ENCODE measurements at places on chromosomes 13 and 19. TPM values are rescaled to one million over a fixed set of nuclear protein-coding genes. Genes with fewer than 3 reads are reported as not detected.

SEMA6B gene
- total RNA-seq, result 53.6 TPM

DNA sequence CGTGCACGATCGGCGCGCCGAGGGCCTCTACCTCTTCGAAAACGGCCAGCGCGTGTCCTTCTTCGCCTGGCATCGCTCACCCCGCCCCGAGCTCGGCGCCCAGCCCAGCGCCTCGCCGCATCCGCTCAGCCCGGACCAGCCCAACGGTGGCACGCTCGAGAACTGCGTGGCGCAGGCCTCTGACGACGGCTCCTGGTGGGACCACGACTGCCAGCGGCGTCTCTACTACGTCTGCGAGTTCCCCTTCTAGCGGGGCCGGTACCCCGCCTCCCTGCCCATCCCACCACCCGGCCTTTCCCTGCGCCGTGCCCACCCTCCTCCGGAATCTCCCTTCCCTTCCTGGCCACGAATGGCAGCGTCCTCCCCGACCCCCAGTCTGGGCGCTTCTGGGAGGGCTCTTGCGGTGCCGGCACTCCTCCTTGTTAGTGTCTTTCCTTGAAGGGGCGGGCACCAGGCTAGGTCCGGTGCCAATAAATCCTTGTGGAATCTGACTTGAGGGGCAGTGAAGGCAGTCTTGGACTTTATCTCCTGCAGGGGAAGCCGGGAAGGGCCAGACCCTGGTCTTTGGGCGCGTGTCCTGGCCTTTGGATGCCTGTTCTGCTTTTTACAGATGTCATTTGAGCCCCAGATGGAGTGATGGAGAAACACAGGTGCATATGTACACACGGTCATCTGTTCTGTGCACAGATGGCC, 2.2 kb downstream of the CLEC11A start:
- H3K27ac ChIP-seq, result no peak overlapping the region
- peak overlapping the region; percentile 70 for H3K4me3 ChIP-seq
- H3K27me3 ChIP-seq, result no peaks in the 10 kb centered on the region
- peaks cover 35% of the 10 kb centered on the region for H3K4me1 ChIP-seq

DNA sequence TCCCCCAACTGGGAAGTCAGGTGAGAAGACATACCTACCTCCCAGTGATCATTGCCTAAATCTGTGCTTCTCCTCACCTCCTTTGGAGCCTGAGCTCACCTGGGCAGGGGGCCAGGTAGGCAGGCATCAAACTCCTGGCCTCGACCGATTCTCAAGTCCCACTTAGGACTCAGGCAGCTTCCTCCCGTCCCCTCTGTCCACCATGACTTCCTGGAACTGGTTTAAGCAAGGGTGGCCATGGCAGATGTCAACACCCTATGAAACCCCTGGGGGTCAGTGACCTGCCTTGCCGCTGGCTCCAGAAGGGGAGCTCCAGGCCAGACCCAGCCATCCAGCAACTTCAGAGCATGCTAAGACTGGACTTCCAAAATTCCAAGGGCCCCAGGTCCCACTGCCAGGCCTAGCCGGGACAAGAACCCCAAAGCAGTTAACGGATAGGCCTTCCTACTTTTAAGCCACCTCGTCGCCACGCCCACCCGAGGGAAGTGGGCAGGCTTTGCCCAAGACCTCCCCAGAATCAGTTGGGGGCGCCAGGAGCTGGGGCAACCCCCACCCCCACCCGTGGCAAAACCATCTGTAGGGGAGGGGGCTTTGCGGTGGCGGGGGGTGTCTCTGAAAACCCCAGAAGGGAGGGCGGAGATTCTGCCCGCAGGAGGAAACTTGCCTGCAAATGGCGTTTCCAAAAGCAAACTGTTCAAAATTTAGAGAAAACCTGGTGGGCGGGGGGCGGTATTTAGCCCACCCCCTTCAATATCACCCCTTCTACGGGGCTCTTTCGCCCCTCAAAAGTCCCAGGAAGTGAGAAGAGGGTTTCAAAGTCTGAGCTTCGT, 657 bp downstream of the PLIN3 start:
- H3K27me3 ChIP-seq, result no peaks in the 10 kb centered on the region
- peaks cover 9% of the 10 kb centered on the region for H3K4me1 ChIP-seq
- peak; percentile 70 for DNase-seq
- no peaks in the 10 kb centered on the region for H3K36me3 ChIP-seq
- peak overlapping the region; percentile 82 for H3K27ac ChIP-seq
- H3K4me3 ChIP-seq, result peak overlapping the region; percentile 27

GRCh38 chr19:13092606-13093235, 9.9 kb downstream of the LYL1 start:
- DNase-seq, result no peak
- H3K4me3 ChIP-seq, result no peak overlapping the region
- peaks cover 15% of the 10 kb centered on the region for H3K4me1 ChIP-seq
- peaks cover 8% of the 10 kb centered on the region for H3K27me3 ChIP-seq
- no peaks in the 10 kb centered on the region for H3K36me3 ChIP-seq

GRCh38 chr19:49786376-49786820, 19.6 kb downstream of the AP2A1 start:
- no peaks in the 10 kb centered on the region for H3K27me3 ChIP-seq
- peak; percentile 92 for DNase-seq
- peaks cover 22% of the 10 kb centered on the region for H3K4me1 ChIP-seq
- peaks cover 49% of the 10 kb centered on the region for H3K36me3 ChIP-seq
- H3K4me3 ChIP-seq, result no peak overlapping the region

ZNF492 gene
- 0.13 TPM for total RNA-seq

FUZ gene
- total RNA-seq, result 63.5 TPM

DNA sequence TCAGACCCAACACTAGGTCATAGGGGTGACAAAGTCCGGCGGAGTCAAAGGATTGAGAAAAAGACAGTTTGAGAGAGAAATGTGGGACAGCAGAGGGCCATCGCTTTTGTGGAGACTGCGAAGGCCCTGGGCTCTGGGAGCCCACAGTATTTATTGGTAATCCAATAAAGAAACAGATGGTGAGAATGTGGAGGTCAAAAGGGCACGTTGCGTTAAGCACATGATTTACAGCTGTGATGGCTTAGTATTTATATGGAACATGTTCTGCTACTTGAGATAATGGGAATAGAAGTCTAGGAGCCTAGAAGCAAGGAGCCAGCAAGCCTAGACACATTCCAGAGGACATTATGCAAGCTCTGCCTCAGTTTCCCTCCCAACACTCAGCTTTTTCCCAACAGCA, 2521.1 kb downstream of the PCDH9 start:
- no peaks in the 10 kb centered on the region for H3K36me3 ChIP-seq
- H3K4me1 ChIP-seq, result no peaks in the 10 kb centered on the region
- H3K27me3 ChIP-seq, result no peaks in the 10 kb centered on the region

DNA sequence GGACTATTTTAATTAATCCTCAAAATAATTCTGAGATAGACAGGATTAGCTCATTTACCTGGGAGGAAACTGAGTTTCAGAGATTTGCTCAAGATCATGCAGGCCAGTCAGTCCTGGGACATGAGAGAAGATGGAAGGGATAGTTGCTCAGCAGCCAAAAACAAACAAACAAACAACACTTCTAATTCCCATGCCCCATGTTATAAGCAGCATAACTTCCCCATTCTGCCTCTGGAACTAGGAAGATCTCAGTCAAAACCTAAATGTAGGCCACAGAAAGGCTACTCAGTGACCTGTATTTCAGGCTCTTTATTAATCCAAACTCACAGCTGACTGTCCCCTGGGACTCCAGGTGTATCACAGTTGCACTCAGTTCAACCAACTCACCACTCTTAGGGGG, 489.2 kb upstream of the NBEA start:
- H3K4me1 ChIP-seq, result no peaks in the 10 kb centered on the region
- no peak overlapping the region for H3K4me3 ChIP-seq
- no peak for DNase-seq
- H3K36me3 ChIP-seq, result no peaks in the 10 kb centered on the region

GRCh38 chr13:44912278-44913016, 76.8 kb downstream of the NUFIP1 start:
- H3K36me3 ChIP-seq, result no peaks in the 10 kb centered on the region
- no peak overlapping the region for H3K4me3 ChIP-seq

DNA sequence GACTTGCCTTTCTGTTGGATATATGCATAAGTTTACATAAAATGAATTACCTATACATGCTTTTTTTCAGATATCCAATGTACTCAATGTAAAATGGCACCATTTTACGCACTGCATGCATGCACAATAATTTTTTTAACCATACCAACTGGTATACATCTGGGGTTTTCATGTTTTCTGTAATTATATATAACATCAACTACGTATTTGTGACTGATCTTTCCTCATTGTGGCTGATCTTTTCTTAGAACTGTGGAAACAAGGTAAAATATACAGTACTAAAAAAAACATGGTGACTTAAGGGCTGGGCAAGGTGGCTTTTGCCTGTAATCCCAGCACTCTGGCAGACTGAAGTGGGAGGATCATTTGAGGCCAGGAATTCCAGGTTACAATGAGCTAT, 18.5 kb downstream of the PSPC1 start:
- peaks cover 32% of the 10 kb centered on the region for H3K4me1 ChIP-seq
- no peaks in the 10 kb centered on the region for H3K27me3 ChIP-seq
- peaks cover 3% of the 10 kb centered on the region for H3K36me3 ChIP-seq
- DNase-seq, result no peak

DNA sequence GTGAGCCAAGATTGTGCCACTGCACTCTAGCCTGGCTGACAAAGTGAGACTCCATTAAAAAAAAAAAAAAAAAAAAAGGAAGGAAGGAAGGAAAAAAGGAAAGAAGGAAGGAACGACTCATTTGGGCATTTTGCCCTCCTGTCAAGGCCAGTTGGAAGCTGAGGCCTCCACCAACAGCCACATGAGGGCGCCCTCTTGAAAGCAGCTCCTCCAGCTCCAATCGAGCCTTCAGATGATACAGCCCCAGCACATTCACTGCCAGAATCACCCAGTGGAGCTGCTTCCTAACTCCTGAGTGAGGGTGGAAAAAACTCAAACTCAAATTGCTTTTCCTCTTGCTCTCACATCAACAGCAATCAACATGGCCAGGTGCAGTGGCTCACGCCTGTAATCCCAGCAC, 40.9 kb downstream of the GNG7 start:
- H3K4me1 ChIP-seq, result no peaks in the 10 kb centered on the region
- no peak for DNase-seq
- no peak overlapping the region for H3K27ac ChIP-seq
- H3K36me3 ChIP-seq, result no peaks in the 10 kb centered on the region
- no peaks in the 10 kb centered on the region for H3K27me3 ChIP-seq

GRCh38 chr13:25973576-25973975, 78.2 kb downstream of the SHISA2 start:
- no peaks in the 10 kb centered on the region for H3K4me1 ChIP-seq
- H3K27me3 ChIP-seq, result no peaks in the 10 kb centered on the region
- no peaks in the 10 kb centered on the region for H3K36me3 ChIP-seq
- no peak overlapping the region for H3K4me3 ChIP-seq
- no peak for DNase-seq

GRCh38 chr19:18438331-18439024, 545 bp upstream of the ISYNA1 start:
- peak; percentile 87 for DNase-seq
- H3K36me3 ChIP-seq, result no peaks in the 10 kb centered on the region
- no peaks in the 10 kb centered on the region for H3K27me3 ChIP-seq
- peak overlapping the region; percentile 72 for H3K4me3 ChIP-seq
- H3K4me1 ChIP-seq, result peaks cover 25% of the 10 kb centered on the region

RSPH6A gene
- 0.17 TPM for total RNA-seq

DNA sequence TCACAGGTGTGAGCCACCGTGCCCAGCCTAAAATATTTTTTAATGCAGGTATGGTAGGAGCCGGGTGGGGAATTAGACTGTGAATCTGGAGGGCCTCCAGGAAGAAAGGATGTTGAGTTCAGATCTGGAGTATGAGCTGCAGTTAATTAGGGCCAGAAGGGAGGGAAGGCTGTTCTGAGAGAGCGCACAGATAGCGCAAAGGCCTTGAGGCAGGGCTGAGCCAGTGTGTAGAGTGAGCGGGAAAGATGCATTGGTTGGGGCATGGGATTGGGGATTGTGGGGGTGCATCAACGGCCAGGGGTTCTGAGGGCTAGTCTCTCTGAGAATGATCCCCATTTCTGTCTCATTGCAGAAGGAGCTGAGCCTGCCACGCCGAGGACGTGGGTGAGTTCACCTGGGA, 9.7 kb downstream of the MAST3 start:
- H3K27me3 ChIP-seq, result no peaks in the 10 kb centered on the region
- no peak for DNase-seq
- no peak overlapping the region for H3K27ac ChIP-seq
- H3K4me1 ChIP-seq, result peaks cover 26% of the 10 kb centered on the region
- no peaks in the 10 kb centered on the region for H3K36me3 ChIP-seq

DNA sequence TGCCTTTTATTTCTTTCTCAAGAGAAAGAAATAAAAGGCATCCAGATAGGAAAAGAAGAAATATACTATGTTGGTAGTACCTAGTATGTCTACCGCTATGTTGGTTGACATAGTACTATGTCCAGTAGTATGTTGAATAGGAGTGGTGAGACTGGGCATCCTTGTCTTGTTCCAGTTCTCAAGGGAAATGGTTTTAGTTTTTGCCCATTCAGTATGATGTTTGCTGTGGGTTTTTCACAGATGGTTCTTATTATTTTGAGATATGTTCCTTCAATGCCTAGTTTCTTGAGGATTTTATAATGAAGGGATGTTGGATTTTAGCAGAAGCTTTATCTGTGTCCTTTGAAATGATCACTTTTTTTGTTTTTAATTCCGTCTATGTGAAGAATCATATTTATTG, 53.0 kb upstream of the CSNK1A1L start:
- no peaks in the 10 kb centered on the region for H3K36me3 ChIP-seq
- no peak overlapping the region for H3K4me3 ChIP-seq
- no peak for DNase-seq

DNA sequence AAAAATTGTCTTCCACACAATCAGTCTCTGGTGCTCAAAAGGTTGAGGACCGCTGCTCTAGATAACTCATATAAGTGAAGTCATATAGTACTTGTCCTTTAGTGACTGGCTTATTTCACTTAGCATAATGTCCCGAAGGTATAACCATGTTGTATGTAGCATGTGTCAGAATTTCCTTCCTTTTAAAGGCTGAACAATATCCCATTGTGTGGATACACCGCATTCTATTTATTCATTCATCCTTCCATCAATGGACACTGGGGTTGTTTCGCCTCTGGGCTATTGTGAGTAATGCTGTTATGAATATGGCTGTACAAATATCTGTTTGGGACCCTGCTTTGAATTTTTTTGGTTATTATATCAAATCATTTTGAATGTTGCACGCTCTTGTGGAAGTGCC, 4.6 kb upstream of the LYPD5 start:
- no peak overlapping the region for H3K4me3 ChIP-seq
- no peak for DNase-seq
- no peaks in the 10 kb centered on the region for H3K4me1 ChIP-seq
- no peak overlapping the region for H3K27ac ChIP-seq
- no peaks in the 10 kb centered on the region for H3K27me3 ChIP-seq

CEP89 gene
- total RNA-seq, result 19.1 TPM

GRCh38 chr13:31435536-31435935, 235.8 kb downstream of the B3GLCT start:
- no peak overlapping the region for H3K27ac ChIP-seq
- H3K36me3 ChIP-seq, result no peaks in the 10 kb centered on the region
- H3K4me3 ChIP-seq, result no peak overlapping the region
- H3K27me3 ChIP-seq, result peaks cover 4% of the 10 kb centered on the region

TSKS gene
- total RNA-seq, result not detected

DNA sequence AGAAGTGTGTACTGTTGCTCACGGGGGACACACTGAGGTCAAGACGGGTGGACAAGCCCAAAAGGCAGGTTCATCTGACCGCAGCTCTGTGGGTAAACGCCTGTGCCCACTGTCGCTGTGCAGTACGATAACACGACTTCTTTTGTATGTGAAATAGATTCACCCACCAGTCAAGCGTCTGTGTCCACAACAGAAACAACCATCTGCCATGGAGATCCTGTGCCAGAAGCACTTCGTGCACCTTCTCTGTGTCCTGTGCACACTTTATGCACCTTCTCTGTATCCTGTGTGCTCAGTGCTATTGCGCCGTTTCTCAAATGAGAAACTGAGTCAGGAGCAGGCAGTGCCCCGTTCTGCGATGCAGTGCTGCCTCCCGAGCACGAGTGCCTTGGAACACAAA, 138.9 kb downstream of the ATP11A start:
- H3K27me3 ChIP-seq, result no peaks in the 10 kb centered on the region
- no peak overlapping the region for H3K4me3 ChIP-seq
- H3K27ac ChIP-seq, result no peak overlapping the region
- no peak for DNase-seq

LHB gene
- not detected for total RNA-seq

All from adrenal gland (tissue), 19 donors.